ENCODE measurements at places on chromosomes 13 and 19.

DNA sequence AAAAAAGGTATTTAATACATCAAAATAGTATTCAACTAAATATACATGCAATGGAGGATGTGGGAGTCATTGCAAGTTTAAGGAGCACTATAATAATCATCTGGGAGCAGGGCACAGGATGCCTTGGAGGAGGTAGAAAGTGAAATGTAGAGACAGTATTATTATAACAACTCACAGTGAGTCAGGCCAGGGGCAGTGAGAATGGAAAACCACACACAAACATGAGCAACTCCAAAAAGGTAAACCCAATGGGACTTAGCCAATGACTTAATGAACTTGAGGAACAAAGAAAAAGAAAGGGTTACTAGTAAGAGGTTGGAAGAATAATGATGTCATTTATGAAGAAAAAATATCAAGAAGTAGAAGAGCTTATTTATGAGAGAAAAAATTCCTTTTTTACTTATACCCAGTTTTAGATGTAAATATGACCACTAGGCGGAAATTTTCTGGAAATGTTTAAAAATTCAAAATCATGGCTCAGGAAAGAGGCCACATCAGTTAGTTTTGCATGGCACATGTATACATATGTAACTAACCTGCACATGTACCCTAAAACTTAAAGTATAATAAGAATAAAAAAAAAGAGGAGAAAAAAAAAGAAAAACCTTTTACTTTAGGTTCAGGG lies 389.3 kb downstream of the SUCLA2 start:
- DNase-seq, result no peak

DNA sequence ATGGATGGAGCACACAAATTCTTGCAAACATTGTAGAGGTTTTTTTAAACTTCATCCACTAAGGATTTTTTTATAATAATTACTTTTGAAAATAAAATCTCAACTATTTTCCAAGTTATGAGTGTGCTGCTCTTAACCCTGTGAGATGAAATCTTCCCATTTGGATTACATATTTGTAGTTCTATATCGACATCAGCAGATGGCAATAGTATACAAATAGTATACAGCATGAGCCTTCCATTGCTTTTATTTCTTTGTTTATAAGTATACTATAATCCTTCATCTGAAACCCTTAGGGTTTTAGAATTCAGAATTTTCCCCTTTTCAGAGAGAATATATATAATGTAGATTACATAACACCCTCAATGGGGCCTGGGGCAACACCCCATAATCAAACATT lies 70.5 kb downstream of the GJA3 start:
- no peak for DNase-seq

GRCh38 chr13:43470610-43471009 lies 316.2 kb downstream of the ENOX1 start:
- no peak for DNase-seq

DNA sequence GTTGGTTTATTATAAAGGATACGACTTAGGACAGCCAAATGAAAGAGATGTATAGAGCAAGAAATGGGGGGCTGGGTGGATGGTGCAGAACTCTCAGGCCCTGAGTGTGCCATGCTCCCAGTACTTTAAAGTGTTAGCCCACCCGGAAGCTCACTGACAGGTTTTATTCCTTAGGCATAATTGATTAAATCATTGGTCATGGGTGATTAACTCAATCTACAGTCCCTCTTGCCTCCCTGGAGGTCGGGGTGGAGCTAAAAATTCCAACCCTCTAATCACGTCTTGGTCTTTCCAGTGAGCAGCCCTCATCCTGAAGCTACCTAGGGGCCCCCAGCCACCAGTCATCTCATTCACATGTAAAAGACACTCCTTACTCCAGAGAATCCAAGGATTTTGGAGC lies 9.9 kb upstream of the LEUTX start:
- DNase-seq, result no peak

DNA sequence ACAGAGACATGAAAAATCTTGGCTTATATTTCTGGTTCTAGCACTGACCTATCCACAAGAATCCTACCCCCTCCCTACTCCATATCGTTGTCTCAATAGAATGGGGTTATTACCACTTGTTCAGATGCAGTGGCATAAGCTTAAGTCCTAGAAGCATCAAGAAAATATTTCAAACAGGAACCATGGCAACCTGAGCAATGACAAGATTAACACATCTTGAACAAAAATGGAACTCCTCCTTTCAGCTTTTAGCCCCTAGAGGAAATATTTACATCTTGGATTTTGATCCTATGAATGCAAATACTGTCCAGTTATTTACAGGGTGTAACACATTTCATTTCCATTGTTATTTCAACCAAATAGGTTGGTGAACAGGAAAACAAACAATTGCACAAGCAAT lies 46.1 kb upstream of the TSC22D1 start:
- DNase-seq, result no peak

- DNase-seq, result no peak
These were observed 10.4 kb upstream of the RASA3 start for GRCh38 chr13:114142640-114143490.

DNA sequence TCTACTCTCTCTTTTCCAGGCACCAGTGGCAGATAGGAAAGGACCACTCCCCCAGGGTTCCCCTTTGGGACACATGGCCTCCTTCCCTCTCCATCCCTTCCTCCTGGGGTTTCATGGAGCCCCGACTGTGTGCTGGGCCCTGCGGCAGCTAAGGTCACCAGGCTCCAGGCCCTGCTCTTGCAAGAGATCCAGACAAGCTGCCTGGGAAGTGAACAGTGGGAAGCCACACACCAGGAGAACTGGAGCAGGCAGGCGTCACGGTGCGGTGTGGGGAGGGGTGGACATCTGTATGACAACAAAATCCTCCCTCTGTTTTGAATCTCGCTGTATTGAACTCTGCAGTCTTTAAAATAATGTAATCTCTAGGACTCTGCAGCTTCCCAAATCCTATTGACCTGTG lies 330.1 kb downstream of the UQCRFS1 start:
- no peak for DNase-seq

DNA sequence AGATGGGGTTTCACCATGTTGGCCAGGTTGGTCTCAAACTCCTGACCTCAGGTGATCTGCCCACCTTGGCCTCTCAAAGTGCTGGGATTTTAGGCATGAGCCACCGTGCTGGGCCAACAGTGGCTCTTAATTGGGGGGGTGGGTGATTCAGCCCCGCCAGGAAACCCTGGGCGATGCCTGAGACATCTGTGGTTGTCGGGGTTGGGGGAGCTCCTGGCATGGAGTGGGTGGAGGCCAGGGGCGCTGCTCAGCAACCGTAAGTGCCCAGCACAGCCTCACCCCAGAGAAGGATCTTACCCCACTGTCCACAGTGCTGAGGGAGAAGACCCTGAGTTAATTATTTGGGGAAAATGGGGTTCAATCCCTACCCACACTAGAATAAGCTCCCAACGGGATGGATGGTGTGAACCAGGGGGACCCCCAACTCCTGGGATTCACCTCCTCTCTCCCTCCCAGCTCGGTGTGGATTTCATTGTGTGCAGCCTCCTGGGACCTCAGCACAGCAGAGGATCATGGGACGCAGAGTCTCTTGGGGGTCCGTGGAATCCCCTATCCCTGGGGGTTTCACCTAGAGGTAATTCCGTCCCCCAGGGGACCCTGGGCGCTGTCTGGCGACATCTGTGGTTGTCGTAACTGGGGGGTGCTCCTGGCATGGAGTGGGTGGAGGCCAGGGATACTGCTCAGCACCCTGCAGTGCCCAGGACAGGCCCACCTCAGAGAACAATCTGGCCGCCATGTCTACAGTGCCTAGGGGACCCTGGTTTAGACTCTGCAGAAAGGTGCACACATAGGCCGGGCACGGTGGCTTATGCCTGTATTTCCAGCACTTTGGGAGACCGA lies 68.9 kb downstream of the GADD45B start:
- no peak for DNase-seq

- DNase-seq, result peak; percentile 91
These were observed 213.2 kb upstream of the SOX1 start for GRCh38 chr13:111853721-111854120.

GRCh38 chr13:98368019-98368418 lies 190.9 kb upstream of the RNF113B start:
- DNase-seq, result no peak

GRCh38 chr19:12858041-12858928 lies 20.0 kb downstream of the MAST1 start:
- no peak for DNase-seq

GRCh38 chr13:60303166-60303565 lies 93.9 kb upstream of the TDRD3 start:
- DNase-seq, result no peak

- DNase-seq, result no peak
These were observed 616 bp downstream of the FCHO1 start for GRCh38 chr19:17751912-17752273.

DNA sequence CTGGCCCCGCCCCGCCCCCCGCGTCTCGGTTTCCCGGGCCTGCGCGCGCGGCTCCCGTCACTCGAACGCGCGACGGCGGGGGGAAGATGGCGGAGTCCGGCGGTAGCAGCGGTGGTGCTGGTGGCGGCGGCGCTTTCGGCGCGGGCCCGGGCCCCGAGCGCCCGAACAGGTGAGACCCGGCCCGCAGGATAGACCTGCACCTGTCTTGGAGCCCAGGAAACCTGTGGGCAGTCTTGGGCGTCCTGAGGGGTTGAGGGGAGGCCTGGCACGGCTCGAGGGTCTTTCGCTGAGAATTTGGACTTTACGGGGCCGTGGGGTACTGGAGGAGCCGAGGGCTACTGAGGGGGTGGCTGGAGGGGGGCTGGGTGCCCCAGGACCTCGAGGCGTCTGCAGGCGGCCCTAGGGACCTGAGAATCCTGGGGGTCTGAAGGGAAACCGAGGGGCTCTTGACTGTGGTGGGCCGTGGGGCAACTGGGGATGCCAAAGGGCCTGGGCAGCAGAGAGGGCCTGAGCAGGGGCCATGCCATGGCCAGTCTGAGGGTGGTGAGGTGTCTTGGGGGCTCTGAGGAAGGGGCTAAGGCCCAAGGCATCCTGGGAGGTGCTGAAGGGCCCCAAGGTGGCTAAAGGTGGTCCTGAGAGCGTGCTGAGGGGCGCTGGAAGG lies at the start of gene KLHL26:
Gene KLHL26 (plus strand): TSS at position 60 of the 661 bp plus-strand sequence. CDS start 27 bp downstream, at position 87.
- DNase-seq, result no peak

DNA sequence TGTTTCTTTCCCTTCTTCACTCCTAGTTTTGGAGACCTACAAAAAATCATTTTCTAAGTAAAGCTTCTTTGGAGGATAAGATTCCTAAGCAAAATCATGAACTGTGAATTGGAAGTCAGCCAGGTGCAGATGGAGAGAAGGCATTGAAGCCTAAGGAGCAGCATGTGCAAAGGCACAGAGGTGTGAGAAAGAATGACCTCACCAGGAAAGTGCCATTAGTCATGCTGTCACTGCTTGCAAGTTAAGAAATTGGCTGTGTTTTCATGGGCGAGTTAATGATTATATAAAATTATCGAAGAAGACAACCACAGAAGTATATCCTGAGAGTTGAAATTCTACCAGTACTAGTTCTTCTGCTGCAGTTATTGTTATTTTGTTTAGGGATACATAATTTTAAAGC lies 80.3 kb upstream of the KLHL1 start:
- no peak for DNase-seq

GRCh38 chr13:46339035-46339666 lies 47.9 kb downstream of the RUBCNL start:
- no peak for DNase-seq

GRCh38 chr13:26967119-26968038 lies 204.2 kb downstream of the USP12 start:
- DNase-seq, result no peak

GRCh38 chr19:38699647-38700349 lies 44.5 kb downstream of the CAPN12 start:
- no peak for DNase-seq

- DNase-seq, result no peak
These were observed 64.7 kb upstream of the STARD13 start for GRCh38 chr13:33349986-33350826.

GRCh38 chr13:75173457-75174356 lies 308.3 kb downstream of the TBC1D4 start:
- DNase-seq, result no peak

GRCh38 chr13:41284512-41285288 lies 21.3 kb upstream of the MTRF1 start:
- DNase-seq, result no peak

DNA sequence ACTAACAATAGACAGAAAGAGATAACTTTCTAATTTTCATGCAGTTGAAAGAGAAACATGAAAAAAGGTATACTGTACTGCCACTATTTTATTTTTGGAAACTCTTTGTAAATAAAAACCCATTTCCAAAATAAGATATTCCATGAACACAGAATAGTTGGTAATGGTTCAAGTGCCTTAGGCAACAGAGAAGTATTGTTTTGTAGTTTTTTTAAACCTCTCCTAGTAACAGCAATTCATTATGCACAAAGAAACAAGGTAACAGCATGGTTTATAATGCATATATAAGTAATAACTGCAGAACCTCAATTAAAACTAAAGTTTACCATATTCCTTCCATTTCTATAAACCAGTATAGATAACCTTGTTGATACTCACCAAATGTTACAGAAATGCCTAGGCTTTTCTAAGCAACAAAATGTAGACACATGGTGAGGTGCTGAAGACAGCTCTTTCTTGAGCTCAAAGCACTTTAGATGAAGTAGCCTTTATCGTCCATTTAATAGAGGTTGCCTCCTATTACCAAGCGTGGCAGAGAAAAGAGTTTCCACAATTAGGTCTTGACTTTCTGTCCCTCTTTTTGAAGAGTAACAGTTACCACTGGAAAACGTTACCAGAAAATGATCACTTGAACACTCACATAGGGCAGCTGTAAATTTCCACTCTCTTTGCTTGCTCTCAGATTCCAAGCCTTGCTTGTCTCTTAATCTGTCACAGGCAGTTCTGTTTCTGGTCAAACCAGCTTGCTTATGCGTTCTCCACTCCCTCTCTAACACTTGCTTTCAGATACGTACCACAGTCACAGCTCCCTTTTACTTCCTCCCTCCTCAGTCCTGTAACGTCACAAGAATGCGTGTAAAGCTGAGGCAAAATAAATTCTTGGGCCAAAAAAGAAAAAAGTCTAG lies 42.9 kb downstream of the CAB39L start:
- no peak for DNase-seq

DNA sequence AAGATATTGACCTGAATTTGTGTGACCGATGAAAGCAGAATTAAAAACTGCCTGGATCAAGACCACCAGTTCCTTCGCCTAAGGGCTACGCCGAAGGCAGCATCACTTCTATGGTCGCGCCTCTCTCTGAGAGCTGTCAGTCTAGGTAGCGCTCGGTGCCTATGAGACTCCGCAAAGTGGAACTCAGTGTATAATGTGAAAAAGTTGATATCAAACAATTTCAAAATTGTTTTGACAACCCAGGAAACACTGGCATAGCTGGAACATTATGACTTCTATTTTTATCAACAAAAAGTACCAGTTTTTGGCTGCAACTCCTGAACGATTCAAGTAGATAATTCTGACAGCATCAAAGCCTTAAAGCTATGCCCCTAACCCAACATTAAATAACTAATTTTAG lies 223.6 kb downstream of the MYO16 start:
- no peak for DNase-seq

DNA sequence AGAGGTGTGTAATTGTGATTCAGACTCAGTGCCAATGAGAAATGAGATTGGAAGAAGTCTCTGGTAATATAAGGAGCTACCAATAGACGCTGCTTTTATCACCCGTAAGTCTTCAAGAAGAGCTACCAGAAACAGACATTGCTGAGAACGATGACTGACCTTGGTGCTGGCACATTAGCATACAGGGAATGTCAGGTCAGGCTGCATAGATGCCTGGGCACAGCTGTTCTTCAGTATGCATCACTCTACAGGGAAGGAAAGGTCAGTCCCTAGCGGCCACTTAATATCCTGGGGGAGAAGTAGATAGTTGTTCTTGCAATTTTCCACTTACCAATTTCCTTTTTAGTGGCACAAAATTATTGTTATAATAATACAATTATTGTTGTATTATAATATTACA lies 380.4 kb downstream of the PCDH9 start:
- DNase-seq, result no peak

- no peak for DNase-seq
These were observed 259.5 kb downstream of the COL4A1 start for GRCh38 chr13:110047496-110047895.

All from esophagus muscularis mucosa (tissue), 4 donors.